ENCODE measurements at places on chromosomes 2 and 18. TPM values are rescaled to one million over a fixed set of nuclear protein-coding genes. Genes with fewer than 3 reads are reported as not detected.

Gene LYG2
- total RNA-seq, result not detected

Gene RAMP1
- total RNA-seq, result 4.8 TPM

Gene UGT1A3
- not detected for total RNA-seq

Gene OTOS
- total RNA-seq, result not detected

DNA sequence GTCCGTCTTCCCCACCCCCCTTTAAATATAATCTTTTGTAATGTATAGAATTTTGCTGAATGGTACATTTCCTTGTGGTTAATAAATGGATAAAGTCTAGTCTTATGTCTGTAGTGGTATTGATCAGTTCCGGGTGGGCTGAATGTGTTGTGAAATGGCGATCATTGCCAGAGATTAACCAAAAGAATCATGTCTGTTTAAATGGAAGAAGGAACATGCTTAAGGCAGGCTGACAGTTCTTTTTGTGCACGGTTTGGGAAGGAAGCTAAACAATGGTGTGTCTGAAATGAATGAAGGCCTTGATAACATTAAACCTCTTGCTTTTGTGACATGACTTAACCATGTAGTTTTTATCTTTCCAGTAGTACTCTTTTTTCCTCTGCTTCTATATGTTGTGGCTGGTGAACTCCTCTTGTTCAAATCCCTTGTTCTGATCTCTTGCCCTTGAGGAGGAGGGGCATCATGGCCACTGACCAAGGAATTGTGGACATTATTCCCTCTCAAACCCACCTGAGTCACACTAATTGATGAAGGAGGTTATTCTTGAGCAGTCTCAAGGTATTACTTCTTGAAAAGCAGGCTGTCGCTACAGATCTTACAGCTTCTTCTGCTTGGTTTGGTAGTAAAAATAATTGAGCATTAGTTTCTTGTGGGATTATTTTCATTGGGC, 1.7 kb downstream of the ACVR2A start:
- peak overlapping the region; percentile 85 for H3K4me3 ChIP-seq
- no peak overlapping the region for H3K27ac ChIP-seq
- H3K4me1 ChIP-seq, result peaks cover 25% of the 10 kb centered on the region
- DNase-seq, result peak; percentile 36
- H3K27me3 ChIP-seq, result no peaks in the 10 kb centered on the region

GRCh38 chr2:127656569-127657231, 10.7 kb downstream of the GPR17 start:
- DNase-seq, result no peak
- H3K4me3 ChIP-seq, result no peak overlapping the region
- no peaks in the 10 kb centered on the region for H3K27me3 ChIP-seq
- H3K36me3 ChIP-seq, result no peaks in the 10 kb centered on the region
